ENCODE measurements at places on chromosomes 11 and 22.

DNA sequence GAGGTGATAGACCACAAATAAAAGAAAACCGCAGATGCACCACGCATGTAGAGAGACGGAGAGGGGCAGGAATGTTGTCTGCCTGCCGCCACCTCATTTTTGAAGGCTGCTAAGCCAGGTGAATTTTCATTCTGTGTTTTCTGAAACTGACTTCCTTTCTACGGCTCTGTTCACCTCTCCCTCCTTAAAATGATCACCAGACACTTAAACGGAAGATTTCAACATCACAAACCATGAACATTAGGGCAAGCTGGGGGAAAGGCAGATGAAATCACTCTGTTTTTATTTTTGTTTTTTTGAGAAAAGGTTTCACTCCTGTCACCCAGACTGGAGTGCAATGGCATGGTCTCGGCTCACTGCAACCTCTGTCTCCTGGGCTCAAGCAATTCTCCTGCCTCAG is 232.4 kb downstream of the MIAT start:
- DNase-seq = no peak

DNA sequence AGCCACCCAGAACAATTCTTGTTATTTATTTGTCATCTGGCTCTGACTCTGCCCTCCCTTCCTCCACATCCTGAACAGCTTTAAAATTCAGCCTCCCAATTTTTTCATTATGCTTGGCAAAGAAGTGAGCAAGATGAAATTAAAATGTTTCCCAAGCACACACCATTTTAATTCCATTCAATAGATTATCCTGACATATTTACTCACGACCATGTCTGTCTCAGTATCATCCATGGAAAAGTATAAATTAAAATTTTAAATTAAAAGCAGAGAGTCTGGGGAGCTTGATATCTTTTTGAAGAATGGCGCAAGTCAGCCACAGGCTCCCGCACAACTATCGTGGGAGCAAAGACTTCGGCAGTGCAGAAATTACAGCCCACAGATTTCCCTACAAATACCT is 862.4 kb downstream of the OPCML start:
- DNase-seq = no peak

GRCh38 chr11:48055292-48056132 is 75.2 kb downstream of the PTPRJ start:
- peak; percentile 80 for DNase-seq

DNA sequence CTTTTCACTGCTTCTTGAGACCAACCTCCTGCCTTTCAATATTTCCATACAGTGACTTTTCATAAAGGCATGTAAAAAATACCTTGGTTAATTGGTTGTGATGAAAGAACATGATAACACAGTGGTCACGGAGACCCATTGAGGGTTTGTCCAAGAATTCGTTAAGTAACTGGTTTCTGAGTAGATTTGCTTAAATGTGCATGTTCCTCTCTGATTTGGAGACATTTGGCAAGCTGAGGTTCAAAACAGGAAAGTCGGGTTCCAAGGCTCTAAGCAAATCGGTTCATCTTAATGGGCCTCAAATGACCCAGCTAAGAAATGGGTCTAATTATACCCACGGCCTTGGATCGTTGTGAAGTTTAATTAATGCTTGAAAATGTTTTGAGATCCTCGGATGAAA is 36.9 kb upstream of the CCND1 start:
- DNase-seq = no peak

- DNase-seq = no peak
Observed at GRCh38 chr22:20089977-20090729, 10.1 kb downstream of the DGCR8 start.

DNA sequence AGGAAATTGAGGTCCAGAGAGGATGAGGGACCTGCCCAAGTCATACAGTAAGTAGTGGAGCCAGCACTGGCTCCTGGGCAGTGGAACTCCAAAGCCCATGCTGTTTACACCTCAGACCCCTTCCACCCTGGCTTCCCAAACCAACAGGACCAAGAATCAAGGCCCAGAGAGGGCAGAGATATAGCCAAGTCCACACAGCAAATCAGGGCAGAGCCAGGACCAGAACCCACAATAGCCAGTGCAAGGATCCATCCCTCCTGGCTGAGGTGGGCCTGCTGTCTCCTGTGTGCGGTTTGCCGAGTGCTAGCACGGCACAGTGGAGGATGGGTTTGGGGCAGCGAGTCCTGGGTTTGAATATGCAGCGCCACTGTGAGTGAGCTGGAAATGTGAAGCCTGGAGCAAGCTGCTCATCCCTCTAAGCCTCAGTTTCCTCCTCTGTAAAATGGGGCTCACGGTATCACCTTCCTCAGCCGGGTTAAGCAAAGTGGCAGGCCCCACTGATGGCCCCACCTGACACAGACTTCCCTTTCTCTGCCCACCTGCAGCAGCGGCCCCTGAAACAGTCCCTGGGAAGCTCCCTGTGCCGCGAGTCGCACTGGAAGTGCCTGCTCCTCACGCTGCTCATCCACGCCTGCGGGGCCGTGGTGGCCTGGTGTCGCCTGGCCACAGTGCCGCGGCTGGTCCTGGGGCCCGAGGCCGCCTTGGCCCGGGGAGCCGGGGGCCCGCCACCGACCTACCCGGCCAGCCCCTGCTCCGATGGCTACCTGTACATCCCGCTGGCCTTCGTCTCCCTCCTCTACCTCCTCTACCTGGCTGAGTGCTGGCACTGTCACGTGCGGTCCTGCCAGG is 2.3 kb downstream of the TMEM151A start:
- no peak for DNase-seq

- DNase-seq = no peak
Observed at GRCh38 chr22:38569181-38569971, 607 bp downstream of the DMC1 start.

Data from activated CD4-positive, alpha-beta T cell treated with anti-CD3 and anti-CD28 coated beads for 36 hours (primary cell).